ENCODE measurements at places on chromosomes 6 and 20.

- no peak for DNase-seq
Measured at GRCh38 chr20:36252511-36252910, 16.2 kb downstream of the AAR2 start.

DNA sequence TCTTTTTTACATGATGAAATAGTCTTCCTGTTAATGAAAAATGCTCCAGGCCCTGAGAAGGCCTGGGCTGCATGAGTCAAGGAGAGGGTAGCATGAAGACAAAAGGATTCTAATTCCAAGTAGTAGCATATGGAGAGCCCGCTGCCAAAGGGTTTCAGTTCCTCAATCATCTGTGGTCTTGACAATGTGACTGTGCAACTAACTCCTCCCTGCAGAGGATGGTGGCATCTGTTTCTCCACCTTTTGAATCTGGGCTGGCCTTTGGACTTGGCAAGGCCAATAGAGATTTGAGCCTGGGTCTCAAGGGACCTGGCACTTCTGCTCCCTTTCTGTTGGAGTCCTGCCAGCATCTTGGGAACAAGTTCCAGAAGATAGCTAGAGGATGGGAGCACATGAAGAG lies 35.1 kb upstream of the ANKEF1 start:
- DNase-seq: no peak

- DNase-seq: no peak
Measured at GRCh38 chr6:5389086-5389745, 127.9 kb downstream of the FARS2 start.

GRCh38 chr20:60454491-60454890 lies 496.3 kb downstream of the CDH26 start:
- no peak for DNase-seq

DNA sequence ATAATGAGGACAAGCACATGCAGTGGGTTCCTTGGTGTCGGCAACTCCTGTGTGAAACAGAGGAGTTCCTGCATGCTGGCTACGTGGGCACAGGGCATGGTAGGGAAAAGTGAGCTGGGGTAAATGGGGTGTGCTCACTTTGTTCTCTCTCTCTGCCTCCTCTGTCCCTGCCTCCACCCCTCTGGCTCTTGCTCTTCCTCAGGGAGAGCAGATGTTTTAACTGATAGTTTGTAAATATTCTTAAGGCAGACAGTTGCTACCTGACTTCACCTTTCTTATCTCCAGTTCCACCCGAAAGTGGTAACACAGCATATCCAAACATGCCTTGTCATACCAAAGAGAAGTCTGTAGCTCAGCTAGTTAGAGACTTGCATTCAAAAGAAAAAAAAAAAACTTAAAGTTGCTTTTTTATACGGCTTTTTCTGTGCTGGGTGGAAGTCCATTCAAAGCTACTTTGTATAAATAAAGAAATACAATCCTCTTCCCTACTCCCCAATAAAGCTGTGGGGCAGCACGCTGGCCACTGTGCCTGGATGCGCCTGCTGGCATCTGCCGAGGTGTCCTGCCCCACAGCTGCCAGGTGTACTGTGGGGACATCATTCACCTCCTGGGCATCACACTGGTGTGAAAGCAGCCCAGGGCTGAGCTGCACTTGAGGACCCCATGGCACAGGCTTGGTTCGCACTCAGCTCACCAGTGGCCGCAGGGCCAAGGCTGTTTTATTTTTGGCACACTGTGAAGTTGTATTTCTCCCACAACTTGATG lies 93.6 kb downstream of the FOXC1 start:
- DNase-seq: no peak

DNA sequence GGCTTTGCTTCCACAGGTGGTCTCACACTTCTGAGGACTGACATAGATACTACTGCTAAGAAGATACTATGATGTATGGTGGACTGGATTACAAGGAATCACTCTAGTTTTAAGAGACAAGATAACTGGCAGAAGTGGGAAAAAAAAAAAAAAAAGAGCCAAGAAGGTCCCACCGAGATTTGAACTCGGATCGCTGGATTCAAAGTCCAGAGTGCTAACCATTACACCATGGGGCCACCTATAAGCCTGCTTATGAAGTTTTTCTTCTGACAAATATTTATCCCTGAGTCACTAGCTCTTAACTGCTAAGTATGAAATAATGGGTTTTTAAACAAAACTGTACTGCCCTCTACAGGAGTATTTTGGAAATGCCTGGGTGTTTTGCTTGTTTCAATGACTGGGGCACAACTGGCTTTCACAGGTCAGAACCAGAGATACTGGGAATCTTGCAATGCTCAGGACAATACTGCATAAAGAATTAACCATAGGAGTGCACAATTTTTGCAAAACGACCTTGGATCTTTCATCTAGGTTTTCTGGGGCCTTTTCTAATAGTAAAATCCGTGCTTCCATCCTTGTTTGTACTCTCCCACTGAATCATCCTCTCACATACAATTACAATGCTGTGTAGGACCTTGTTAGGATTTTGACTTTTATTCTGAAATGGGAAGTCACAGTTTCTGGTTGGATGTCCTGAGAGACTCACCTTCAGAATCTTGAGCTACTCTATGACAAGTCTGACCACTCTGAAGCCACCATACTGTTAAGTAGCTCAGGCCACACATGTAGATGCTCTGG lies 116.3 kb downstream of the OR2B2 start:
- DNase-seq: peak; percentile 71

DNA sequence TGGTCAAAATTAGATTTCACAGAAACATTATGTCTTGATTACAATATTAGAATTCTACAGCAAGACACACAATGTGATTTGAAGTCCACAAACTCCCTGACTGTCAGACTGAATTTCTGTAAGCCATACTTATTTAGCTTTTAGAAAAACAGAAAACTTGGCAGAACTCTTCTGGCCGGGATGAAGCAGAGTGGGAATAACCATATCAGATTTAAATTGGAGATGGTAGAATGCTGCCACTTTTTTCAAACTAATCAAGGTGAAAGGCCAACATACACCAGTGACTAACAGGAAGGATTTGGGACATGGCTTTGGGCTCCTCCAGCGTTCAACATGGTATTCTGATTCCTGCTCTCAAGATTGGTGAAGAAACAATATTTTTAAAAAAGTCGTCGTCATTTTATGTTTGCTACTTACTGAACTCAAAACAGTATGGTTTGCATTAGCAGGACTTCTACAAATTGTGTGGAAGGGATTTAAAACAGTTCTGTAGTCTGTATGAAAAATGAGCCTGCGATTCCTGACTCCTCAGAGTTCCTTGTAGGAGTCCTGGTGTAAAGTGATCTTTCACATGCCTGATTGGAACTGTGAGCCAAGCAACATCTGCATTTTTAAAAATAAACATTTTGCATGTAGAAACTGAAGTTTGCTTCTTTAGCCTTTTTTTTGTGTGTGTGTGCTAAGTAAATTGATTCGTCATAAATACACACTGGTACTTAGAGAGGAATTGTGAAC lies 297.9 kb upstream of the SOX4 start:
- DNase-seq: no peak

DNA sequence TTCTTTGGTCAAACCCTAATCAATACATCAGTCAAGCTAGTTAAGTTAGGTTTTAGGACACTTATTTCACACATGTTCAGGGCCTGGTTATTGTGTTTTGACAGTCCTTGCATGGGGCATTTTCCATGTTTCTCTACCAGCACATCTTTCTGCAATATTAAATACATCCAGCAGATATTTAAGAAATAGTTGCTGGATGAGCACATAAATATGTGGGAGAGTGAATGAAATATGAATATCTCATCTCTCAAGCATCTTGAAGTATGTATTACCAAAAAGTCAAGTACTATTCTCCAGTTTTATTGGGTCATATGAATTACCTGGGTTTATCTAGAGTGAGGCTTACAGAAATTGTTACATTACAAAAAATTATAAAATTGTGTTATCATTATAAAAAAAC lies 621.9 kb upstream of the GJE1 start:
- no peak for DNase-seq

DNA sequence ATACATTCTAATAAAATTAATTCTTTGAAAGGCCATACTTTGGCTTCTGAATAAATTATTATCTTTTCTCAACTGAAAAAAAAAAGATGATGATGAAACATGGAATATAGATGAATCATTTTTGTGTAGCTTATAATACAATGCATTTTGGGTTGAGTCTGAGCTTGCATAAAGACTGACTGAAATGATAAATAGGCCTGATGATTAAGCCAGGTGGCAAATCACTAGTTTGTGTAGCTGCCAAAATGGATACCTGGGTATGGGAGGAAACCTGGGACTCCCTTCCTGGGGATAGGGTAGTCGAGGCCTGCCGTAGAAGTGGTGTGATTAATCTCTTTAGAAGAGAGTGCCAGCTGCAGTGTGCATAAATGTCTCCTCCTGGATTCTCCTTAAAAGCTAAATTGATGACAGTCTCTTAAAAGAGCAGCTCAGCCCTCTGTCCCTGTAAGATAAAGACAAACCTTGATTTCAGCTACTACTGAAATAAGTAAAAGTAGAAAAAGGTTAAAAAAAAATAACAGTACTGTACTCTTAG lies 275.1 kb downstream of the GRIK2 start:
- no peak for DNase-seq

- no peak for DNase-seq
Measured at GRCh38 chr20:37393196-37393862, 47.4 kb downstream of the SRC start.

Data from activated CD4-positive, alpha-beta T cell treated with anti-CD3 and anti-CD28 coated beads for 24 hours (primary cell).